ENCODE measurements at places on chromosomes 4 and X. TPM values are rescaled to one million over a fixed set of nuclear protein-coding genes. Genes with fewer than 3 reads are reported as not detected.

- no peak within 1 kb of the TSS for H3K4me3 ChIP-seq
- peaks cover 15% of the 10 kb centered on the region for H3K27me3 ChIP-seq
- no peaks in the 10 kb centered on the region for H3K4me1 ChIP-seq
- no peak for DNase-seq
- H3K36me3 ChIP-seq, result no peaks in the 10 kb centered on the region
- no peak within 1 kb of the TSS for H3K27ac ChIP-seq
Measured at GRCh38 chrX:70422851-70423341, at the start of gene GDPD2. TSS of gene GDPD2 (plus strand) at chrX:70423314. CDS start at chrX:70424985, 1,671 bp downstream.

GRCh38 chrX:15143825-15144121 lies 126.1 kb downstream of the ASB9 start:
- H3K4me1 ChIP-seq, result no peaks in the 10 kb centered on the region
- no peak overlapping the region for H3K4me3 ChIP-seq
- no peak overlapping the region for H3K27ac ChIP-seq

Gene MMGT1
- total RNA-seq, result 8.2 TPM

GRCh38 chr4:116328261-116328860 lies 757.0 kb downstream of the TRAM1L1 start:
- H3K27me3 ChIP-seq, result no peaks in the 10 kb centered on the region
- DNase-seq, result no peak
- H3K4me1 ChIP-seq, result no peaks in the 10 kb centered on the region
- no peaks in the 10 kb centered on the region for H3K36me3 ChIP-seq
- H3K4me3 ChIP-seq, result no peak overlapping the region
- no peak overlapping the region for H3K27ac ChIP-seq

- H3K4me3 ChIP-seq, result no peak overlapping the region
- no peaks in the 10 kb centered on the region for H3K36me3 ChIP-seq
- H3K27ac ChIP-seq, result no peak overlapping the region
- no peak for DNase-seq
- H3K27me3 ChIP-seq, result no peaks in the 10 kb centered on the region
- peaks cover 5% of the 10 kb centered on the region for H3K4me1 ChIP-seq
Measured at GRCh38 chr4:158837527-158838141, 68.8 kb downstream of the FNIP2 start.

DNA sequence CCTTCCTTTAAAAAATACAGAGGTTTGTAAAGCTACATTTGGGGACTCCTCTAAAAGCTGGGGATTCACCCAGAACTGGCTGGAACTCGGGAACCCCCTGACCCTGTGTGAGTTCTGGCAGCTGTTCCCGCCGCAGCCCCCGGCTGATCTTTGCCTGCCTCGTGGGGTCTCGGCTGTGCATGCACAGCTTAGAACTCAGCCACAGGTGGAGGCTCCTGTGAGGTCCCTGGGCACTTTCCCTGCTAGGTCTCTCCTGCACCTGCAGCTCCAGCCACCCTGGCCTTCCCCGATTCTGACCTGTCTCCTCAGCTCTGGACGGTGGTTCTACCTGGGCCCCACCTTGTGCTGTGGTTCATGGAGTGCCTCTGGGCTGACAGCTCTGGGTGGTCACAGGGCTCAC lies 48.6 kb upstream of the HGFAC start:
- no peak for DNase-seq
- H3K27me3 ChIP-seq, result no peaks in the 10 kb centered on the region
- no peak overlapping the region for H3K27ac ChIP-seq
- no peak overlapping the region for H3K4me3 ChIP-seq

DNA sequence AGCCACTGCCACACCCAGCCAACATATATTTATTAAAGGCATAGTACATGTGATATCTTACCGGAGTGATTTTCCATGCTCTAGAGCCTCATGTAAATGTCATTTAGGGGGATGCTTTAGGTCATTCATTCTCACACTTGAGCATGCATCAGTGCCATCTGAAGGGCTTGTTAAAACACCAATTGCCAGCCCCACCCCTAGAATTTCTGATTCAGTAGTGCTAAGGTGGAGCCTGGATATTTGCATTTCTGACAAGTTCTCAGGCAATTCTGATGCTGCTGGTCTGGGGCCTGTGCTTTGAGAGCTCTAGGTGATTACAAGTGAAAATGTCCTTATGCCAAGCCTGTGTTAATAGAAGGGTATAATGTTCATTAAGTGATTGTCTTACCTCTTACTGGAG lies 107.7 kb downstream of the PHEX start:
- no peak for DNase-seq
- H3K4me1 ChIP-seq, result no peaks in the 10 kb centered on the region
- no peak overlapping the region for H3K4me3 ChIP-seq
- peaks cover 7% of the 10 kb centered on the region for H3K27me3 ChIP-seq
- no peak overlapping the region for H3K27ac ChIP-seq

DNA sequence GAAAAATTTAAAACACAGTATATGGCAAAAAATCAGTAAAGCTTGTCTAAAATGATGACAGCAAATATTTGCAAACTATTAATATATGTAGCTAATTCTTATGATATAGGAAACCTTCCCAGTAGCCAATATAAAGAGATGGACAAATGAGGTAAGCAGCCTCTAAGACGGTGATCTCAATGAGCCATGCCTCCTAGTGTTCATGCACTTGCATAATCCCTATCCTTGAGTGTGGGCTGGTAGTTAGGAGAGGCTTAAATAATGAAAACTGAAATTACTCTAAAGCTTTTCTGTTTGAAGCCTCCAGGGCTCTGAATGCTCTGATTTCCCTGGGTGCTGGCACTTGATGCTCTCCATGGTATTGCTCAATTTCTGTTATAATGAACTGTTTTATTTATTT lies 24.6 kb upstream of the ARMCX4 start:
- no peak overlapping the region for H3K4me3 ChIP-seq
- no peaks in the 10 kb centered on the region for H3K36me3 ChIP-seq
- no peaks in the 10 kb centered on the region for H3K27me3 ChIP-seq
- H3K27ac ChIP-seq, result no peak overlapping the region

DNA sequence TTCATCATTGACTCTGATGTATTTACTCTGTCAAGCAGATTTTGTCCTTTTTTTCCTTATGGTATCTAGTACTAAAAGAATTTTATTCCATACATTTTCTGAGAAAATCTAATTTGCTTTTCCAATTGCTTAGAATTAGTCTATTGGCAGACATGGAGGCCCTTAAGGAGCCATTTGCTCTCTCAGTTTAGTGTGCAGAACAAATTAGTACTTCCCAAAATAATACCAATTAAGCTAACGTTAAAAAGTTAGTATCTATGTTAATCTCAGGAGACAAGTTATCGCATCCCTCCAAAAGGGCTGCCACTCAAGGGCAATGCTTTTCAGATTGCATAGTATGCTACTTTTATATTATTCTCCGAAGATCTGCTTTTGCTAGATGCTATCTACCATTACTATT lies 47.7 kb downstream of the PDHA2 start:
- no peak for DNase-seq
- no peak overlapping the region for H3K4me3 ChIP-seq
- H3K27me3 ChIP-seq, result no peaks in the 10 kb centered on the region

Gene CLDN22
- total RNA-seq, result not detected

- H3K27ac ChIP-seq, result no peak overlapping the region
- no peak overlapping the region for H3K4me3 ChIP-seq
- H3K4me1 ChIP-seq, result no peaks in the 10 kb centered on the region
- H3K27me3 ChIP-seq, result no peaks in the 10 kb centered on the region
Measured at GRCh38 chr4:103046416-103047290, 27.1 kb upstream of the SLC9B1 start.

Gene NKX1-1
- total RNA-seq, result not detected

GRCh38 chr4:154916068-154916467 lies 135.0 kb downstream of the RBM46 start:
- DNase-seq, result no peak
- no peak overlapping the region for H3K4me3 ChIP-seq
- no peaks in the 10 kb centered on the region for H3K36me3 ChIP-seq

Gene ARHGEF9
- 24.1 TPM for total RNA-seq

DNA sequence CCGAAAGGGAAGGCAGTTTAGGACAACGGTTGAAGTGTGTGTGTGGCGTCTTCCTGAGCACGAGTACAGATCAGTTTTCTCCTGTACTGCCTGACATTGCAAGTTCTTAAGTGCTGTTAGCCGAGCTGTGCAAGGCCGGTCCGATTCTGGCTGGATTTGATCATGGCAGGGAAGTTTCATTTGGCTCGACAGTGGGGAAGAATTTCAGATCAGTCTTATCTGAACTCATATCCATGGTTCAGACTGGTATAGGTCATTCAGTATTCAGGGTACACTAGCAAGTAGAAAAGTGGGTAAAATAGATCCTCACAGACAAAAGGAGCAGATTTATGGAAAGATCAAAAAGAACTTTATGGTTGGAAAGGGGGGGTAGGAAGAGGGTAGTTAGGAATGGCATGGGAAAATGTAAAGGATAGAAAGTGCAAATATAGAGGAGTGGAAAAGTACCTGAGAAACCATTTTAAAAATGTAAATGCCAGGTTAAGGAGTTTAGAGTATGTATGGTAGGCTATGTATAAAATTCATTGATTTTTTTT lies 716 bp downstream of the THAP9 start:
- no peak for DNase-seq
- H3K36me3 ChIP-seq, result no peaks in the 10 kb centered on the region
- no peaks in the 10 kb centered on the region for H3K27me3 ChIP-seq
- H3K27ac ChIP-seq, result peak overlapping the region; percentile 90
- peaks cover 25% of the 10 kb centered on the region for H3K4me1 ChIP-seq
- peak overlapping the region; percentile 43 for H3K4me3 ChIP-seq

Gene COL4A6
- total RNA-seq, result 0.91 TPM

Gene ADH7
- total RNA-seq, result not detected

DNA sequence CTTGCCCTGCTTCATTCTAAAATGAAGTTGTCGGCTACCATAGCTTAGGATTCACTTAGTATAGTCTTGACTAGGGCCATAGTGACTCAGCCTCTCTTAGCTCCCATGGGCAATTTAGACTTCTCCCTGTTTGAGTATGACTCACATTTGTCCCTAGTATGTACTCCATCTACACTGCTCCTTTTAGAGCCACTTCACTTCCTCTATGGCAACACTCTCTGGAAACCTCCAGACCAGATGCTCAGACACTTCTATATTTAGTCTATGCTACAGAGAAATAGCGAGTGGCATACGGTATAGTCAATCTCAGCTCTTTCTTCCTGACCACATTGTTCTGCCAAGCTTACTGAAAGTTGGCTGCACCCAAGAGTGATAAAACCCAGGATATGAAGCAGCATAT lies 11.2 kb downstream of the MEPE start:
- no peak overlapping the region for H3K27ac ChIP-seq
- no peaks in the 10 kb centered on the region for H3K36me3 ChIP-seq
- H3K4me1 ChIP-seq, result peaks cover 5% of the 10 kb centered on the region
- no peak overlapping the region for H3K4me3 ChIP-seq
- no peaks in the 10 kb centered on the region for H3K27me3 ChIP-seq

- no peak overlapping the region for H3K4me3 ChIP-seq
- H3K36me3 ChIP-seq, result no peaks in the 10 kb centered on the region
- no peak overlapping the region for H3K27ac ChIP-seq
Measured at GRCh38 chr4:18075823-18076433, 54.4 kb upstream of the LCORL start.

DNA sequence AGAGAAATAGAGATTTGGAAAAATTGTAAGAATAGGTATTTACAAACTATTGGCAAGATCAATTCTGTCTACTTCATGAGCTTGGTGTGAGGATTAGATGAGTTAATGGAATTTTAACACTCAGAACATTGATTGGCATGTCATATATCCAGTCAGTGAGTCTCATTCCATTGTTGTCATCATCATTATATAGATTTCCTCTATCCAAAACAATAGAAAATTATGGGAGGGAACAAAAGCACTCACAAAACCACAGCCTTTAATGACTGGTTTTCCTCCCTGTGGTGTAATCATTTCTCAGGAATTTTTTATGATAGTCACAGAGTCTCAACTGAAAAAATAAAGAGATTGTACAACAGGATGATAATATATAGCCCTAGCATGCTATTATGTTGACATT lies 21.1 kb downstream of the KLHL5 start:
- H3K27ac ChIP-seq, result no peak overlapping the region
- H3K36me3 ChIP-seq, result peaks cover 11% of the 10 kb centered on the region
- H3K27me3 ChIP-seq, result no peaks in the 10 kb centered on the region
- H3K4me1 ChIP-seq, result no peaks in the 10 kb centered on the region
- H3K4me3 ChIP-seq, result no peak overlapping the region
- no peak for DNase-seq

DNA sequence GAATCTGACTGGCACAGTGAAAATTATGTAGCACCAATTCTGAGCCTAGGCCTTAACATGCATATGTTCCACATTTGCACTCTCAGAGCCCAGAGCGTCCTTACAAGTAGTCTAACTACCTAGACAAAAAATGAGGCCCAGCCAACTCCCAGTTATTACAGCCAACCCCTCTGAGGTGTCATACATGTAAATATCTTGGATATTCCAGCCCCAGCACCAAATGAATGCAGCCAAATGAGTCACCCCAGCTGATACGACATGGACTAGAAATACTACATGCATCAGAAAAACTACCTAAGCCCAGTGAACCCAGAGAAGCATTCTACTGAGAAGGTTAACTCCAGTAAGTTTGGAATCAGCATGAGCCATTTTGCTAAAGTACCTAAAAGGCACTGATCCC lies 145.1 kb downstream of the STPG2 start:
- no peak overlapping the region for H3K4me3 ChIP-seq
- no peaks in the 10 kb centered on the region for H3K36me3 ChIP-seq
- no peak overlapping the region for H3K27ac ChIP-seq
- DNase-seq, result no peak
- no peaks in the 10 kb centered on the region for H3K4me1 ChIP-seq
- H3K27me3 ChIP-seq, result no peaks in the 10 kb centered on the region

DNA sequence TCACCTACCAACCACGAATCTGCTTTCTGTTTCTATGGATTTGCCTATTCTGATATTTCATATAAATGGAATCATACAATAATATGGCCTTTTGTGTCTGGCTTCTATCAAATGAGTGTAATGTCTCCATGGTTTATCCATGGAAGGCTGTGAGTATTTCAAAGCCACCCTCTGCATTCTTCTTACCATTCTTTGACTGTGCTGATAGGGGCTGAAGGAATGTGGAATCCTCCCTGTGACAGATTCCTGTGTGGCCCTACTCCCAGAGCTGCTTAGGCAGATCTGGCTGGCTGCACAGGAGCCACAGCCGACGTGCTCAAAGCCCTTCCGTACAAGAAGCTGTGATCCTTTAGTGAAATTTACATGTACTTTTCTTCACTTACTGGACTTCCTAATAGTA lies 163.2 kb downstream of the HS6ST2 start:
- H3K4me1 ChIP-seq, result no peaks in the 10 kb centered on the region
- H3K4me3 ChIP-seq, result no peak overlapping the region
- no peaks in the 10 kb centered on the region for H3K36me3 ChIP-seq
- no peak overlapping the region for H3K27ac ChIP-seq

Gene ODAPH
- not detected for total RNA-seq

GRCh38 chr4:103075435-103075893 lies 1.1 kb downstream of the SLC9B2 start:
- no peak overlapping the region for H3K4me3 ChIP-seq
- H3K36me3 ChIP-seq, result no peaks in the 10 kb centered on the region
- no peak for DNase-seq
- H3K4me1 ChIP-seq, result peaks cover 23% of the 10 kb centered on the region

Gene SAP30
- total RNA-seq, result 10.3 TPM

Gene TRPC5OS
- 0.22 TPM for total RNA-seq
